ENCODE measurements at places on chromosomes 3 and 15.

GRCh38 chr3:46946416-46946815 lies 30.1 kb downstream of the CCDC12 start:
- DNase-seq: no peak

DNA sequence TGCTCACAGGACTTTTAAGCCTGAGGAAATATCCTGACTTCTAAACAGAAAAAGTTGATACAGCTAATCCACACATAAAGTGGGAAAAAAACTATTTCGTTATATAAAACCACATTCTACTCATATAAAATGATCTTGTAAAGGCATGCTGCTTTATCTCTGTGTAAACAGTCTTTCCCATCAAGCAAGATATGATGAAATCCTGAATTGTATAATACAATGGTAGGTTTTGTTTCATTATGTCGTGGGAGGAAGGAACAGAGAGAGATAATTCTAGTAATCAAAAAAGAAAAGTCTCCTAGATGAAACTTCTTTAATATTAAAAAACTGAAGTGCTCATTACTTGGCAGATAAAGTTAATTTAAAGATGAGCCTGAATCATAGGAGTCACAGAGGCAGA lies 92.6 kb upstream of the SNTN start:
- DNase-seq: no peak

- DNase-seq: no peak
Observed at GRCh38 chr15:90873488-90873997, 5.2 kb downstream of the FURIN start.

- no peak for DNase-seq
Observed at GRCh38 chr15:74212494-74212893, 9.9 kb upstream of the STRA6 start.

- no peak for DNase-seq
Observed at GRCh38 chr3:52195823-52196331, 2.1 kb upstream of the ALAS1 start.

DNA sequence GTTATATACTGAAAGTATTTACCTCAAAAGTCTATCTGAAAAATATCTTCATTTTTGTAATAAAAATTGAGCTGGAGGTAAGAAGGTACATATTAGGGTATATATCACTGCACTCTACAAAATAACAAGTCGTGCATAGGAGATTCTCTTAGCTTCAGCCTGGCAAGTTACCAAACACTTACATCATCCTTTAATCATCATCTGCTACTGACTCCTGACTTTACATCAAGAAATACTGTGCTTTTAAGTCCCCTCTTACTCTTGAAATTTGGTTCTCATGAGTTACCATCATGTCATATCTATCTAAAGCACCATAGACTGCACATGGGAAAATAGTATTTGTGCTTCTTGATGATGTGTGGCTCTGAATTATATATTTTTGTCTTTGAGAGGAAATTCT lies 50.8 kb downstream of the LYSMD4 start:
- DNase-seq: no peak
